NCI-H460 (cell line): ENCODE measurements at places on chromosomes 5 and 9. TPM values are rescaled to one million over a fixed set of nuclear protein-coding genes. Genes with fewer than 3 reads are reported as not detected.

The LOX gene
- 0.29 and 0.30 TPM in 2 replicates for total RNA-seq

The FAT2 gene
- not detected in 2 replicates for total RNA-seq

DNA sequence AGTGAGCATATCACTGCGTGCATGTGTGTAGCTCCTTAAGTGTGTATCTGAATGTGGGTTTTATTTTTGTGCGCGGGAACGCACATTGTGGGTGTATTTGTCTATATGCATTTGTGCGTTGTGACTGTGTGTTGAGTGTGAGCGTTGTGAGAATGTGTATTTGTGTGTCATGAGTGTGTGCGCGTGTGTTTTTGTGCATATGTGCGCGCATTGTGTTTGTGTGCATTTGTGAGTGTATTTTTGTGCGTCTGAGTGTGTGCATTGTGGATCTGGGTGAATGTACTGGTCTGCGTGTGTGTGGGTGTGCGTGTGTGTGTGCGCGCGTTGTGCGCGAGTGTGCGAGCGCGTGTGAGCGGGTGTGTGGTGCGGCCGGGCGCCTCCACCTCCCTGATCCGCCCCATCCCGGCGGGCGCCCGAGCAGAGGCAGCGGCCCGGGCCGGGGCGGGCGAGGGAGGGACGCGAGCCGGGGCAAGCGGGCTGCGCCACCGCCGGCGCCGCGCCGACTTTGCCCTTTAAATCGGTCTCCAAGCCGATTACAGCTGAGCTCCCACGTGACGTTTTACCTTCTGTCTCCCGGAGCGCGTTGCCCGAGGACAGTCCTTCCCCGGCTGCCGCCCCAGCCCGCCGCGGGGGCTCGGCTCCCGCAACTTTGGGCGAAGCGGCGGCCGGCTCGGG is at the start of gene RASGRF2:
Gene RASGRF2, plus strand, starts transcription at position 596 of the 675 bp plus-strand sequence. CDS start 376 bp downstream, outside the sequence.
- DNase-seq, result no peak

DNA sequence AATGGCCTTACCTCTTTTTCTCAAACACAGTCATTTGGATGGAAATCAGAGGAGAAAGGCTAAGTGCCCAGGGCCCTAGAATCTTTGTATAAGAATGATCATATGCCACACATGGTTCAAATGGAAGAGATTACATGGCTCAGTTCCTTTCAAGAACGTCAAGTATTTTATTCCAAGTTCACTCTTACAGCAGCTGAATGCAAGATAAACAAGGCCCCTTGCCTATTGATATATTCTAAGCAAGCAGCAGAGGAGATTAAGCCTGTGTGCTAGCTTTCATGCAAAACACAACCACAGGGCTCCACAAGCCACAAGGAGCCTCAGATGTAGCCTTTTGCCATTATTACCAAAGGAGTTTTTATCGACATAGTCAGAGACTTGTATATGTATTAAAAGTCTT is 55.3 kb upstream of the SLCO6A1 start:
- no peak for DNase-seq

DNA sequence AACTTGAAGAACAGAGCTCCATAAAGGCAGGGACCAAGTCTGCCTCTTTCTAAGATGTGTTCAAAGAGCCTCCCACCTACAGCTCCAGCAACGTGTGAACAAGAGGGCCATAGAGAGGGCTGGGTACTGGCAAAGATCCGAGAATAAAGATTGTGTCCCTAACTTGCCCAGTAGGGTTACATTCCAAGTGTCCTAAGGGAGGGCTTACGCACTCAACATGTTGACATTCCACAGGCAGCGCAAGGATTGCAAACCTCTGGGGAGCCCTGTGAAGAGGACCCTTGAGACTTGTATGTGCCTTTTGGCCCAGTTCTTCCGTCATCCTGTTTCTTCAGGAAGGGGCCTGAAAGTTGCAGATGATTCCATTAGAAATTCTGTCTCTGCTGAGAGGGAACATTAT is 48.2 kb upstream of the ENTREP1 start:
- DNase-seq, result peak; percentile 8
